ENCODE measurements at places on chromosomes 6 and 20.
A peak's percentile ranks its signal among the peaks of the same experiment; 100 is the strongest.

- no peaks in the 10 kb centered on the region for H3K36me3 ChIP-seq
- H3K27me3 ChIP-seq, result no peaks in the 10 kb centered on the region
- no peak overlapping the region for H3K4me3 ChIP-seq
- no peak overlapping the region for H3K27ac ChIP-seq
- no peaks in the 10 kb centered on the region for H3K4me1 ChIP-seq
- no peak for DNase-seq
These were observed 34.6 kb upstream of the TMEM244 start for GRCh38 chr6:129895692-129896091.

- no peak overlapping the region for H3K4me3 ChIP-seq
- no peak for DNase-seq
- H3K27ac ChIP-seq, result peak overlapping the region; percentile 76
- peaks cover 3% of the 10 kb centered on the region for H3K36me3 ChIP-seq
- H3K27me3 ChIP-seq, result no peaks in the 10 kb centered on the region
These were observed 11.2 kb upstream of the SERPINB9 start for GRCh38 chr6:2914318-2914660.

DNA sequence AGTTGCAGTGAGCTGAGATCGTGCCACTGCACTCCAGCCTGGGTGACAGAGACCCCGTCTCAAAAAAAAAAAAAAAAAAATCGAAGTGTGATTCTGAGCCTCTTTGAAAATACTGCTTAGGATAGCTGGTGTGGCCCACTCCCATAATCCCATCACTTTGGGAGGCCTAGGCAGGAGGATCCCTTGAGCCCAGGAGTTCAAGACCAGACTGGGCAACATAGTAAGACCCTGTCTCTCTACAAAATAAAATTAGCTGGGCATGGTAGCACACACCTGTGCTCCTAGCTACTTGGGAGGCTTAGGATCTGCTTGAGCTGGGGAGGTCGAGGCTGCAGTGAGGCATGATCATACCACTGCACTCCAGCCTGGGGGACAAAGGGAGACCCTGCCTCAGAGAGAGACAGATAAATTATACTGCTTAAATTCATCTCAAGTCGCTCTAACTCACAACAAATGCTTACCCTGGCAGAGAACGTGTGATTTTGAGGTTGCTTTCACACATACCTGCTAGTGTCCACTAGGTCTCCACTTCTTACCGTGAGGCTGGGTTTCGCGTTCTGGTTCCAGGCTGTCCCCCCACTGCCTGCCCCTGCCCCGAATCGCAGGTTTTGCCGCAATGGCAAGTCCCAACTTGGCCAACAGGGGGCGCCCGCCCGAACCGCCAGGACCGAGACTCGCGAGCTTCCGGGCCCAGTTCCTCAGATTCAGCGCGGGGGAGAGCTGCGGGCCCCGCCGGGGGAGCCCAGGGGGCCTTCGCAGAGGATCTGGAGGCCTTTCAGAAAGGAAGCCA is 12.3 kb upstream of the TMC2 start:
- H3K4me3 ChIP-seq, result peak overlapping the region; percentile 66
- peak; percentile 90 for DNase-seq
- H3K27ac ChIP-seq, result peak overlapping the region; percentile 21

GRCh38 chr6:166466178-166467122 is 83.7 kb upstream of the MPC1 start:
- H3K4me1 ChIP-seq, result peaks cover 18% of the 10 kb centered on the region
- DNase-seq, result no peak
- H3K27me3 ChIP-seq, result peaks cover 11% of the 10 kb centered on the region
- no peak overlapping the region for H3K27ac ChIP-seq
- H3K4me3 ChIP-seq, result peak overlapping the region; percentile 2

GRCh38 chr20:24962510-24962909 is 13.4 kb downstream of the CST7 start:
- H3K36me3 ChIP-seq, result peaks cover 38% of the 10 kb centered on the region
- H3K27ac ChIP-seq, result peak overlapping the region; percentile 95
- DNase-seq, result no peak
- H3K4me1 ChIP-seq, result peaks cover 74% of the 10 kb centered on the region
- peak overlapping the region; percentile 62 for H3K4me3 ChIP-seq

DNA sequence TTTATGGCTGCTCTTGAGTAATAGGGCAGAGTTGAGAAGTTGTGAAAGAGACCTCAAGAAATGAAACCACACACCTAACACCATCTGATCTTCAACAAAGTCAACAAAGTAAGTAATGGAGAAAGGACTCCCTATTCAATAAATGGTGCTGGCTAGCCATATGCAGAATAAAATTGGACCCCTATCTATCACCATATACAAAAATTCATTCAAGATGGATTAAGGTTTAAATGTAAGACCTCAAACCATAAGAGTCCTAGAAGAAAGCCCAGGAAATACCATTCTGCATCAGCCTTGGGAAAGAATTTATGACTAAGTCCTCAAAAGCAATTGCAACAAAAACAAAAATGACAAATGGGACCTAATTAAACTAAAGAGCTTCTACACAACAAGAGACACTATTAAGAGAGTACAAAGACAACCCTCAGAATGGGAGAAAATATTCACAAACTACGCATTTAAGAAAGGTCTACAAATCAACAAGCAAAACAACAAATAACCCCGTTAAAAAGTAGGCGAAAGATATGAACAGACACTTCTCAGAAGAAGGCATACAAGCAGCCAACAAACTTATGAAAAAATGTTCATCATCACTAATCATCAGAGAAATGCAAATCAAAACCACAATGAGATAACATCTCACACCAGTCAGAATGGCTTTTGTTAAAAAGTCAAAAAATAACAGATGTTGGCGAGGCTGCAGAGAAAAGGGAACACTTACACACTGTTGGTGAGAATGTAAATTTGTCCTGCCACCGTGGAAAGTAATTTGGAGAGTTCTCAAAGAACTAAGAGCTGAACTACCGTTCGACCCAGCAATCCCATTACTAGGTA is 4.0 kb downstream of the MAP3K5 start:
- DNase-seq, result no peak
- H3K4me1 ChIP-seq, result peaks cover 61% of the 10 kb centered on the region
- H3K4me3 ChIP-seq, result peak overlapping the region; percentile 83
- peaks cover 33% of the 10 kb centered on the region for H3K36me3 ChIP-seq
- H3K27me3 ChIP-seq, result no peaks in the 10 kb centered on the region

GRCh38 chr6:7169296-7169721 is 61.5 kb downstream of the RREB1 start:
- H3K4me3 ChIP-seq, result no peak overlapping the region
- no peak overlapping the region for H3K27ac ChIP-seq
- H3K36me3 ChIP-seq, result no peaks in the 10 kb centered on the region
- H3K4me1 ChIP-seq, result peaks cover 42% of the 10 kb centered on the region
- H3K27me3 ChIP-seq, result no peaks in the 10 kb centered on the region

DNA sequence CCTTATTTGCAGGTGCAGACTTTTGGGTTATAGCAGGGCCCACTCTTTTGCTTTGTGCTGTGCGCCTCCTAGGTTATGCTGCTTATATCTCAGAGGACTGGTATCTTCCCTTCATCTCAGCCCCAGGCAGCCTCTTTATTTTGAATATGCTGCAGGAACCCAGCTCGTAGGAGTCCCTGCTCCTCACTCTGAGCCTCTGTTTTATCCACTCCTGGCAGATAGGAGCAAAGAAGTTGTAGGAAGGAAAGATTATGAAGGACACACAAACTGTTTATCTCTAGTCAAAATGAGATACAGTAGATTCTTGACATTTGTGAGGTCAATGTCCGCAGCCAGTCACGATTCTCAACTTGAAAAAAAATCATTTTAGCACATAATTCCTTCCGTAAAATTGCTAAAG is 15.6 kb downstream of the L3MBTL3 start:
- no peak for DNase-seq
- no peaks in the 10 kb centered on the region for H3K36me3 ChIP-seq
- peak overlapping the region; percentile 81 for H3K4me3 ChIP-seq
- no peaks in the 10 kb centered on the region for H3K27me3 ChIP-seq
- H3K4me1 ChIP-seq, result peaks cover 35% of the 10 kb centered on the region

DNA sequence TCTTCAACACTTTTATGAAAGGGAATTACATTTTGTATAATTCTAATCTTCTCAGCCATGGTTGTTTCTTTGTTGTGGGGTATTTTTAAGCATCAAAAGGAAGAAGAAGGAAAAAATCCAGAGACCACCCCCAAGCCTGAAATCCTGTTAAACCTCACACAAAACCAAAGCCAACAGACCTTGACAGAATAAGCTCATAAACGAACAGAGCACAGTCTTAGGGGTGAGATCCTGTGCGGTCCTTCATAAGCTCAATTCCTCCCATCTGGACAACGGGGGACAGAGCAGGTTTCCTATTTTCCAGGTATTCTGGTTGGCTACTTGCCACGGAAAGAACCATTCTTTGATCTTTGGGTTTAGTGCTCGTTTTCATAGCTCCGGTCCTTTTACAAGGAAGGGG is 151.3 kb upstream of the SULF2 start:
- no peak overlapping the region for H3K27ac ChIP-seq
- H3K4me1 ChIP-seq, result no peaks in the 10 kb centered on the region
- peaks cover 22% of the 10 kb centered on the region for H3K27me3 ChIP-seq
- DNase-seq, result no peak
- no peak overlapping the region for H3K4me3 ChIP-seq
- H3K36me3 ChIP-seq, result no peaks in the 10 kb centered on the region

- H3K27ac ChIP-seq, result no peak overlapping the region
- no peaks in the 10 kb centered on the region for H3K4me1 ChIP-seq
- H3K4me3 ChIP-seq, result no peak overlapping the region
- DNase-seq, result no peak
These were observed 62.1 kb downstream of the SLC24A3 start for GRCh38 chr20:19274412-19275015.

DNA sequence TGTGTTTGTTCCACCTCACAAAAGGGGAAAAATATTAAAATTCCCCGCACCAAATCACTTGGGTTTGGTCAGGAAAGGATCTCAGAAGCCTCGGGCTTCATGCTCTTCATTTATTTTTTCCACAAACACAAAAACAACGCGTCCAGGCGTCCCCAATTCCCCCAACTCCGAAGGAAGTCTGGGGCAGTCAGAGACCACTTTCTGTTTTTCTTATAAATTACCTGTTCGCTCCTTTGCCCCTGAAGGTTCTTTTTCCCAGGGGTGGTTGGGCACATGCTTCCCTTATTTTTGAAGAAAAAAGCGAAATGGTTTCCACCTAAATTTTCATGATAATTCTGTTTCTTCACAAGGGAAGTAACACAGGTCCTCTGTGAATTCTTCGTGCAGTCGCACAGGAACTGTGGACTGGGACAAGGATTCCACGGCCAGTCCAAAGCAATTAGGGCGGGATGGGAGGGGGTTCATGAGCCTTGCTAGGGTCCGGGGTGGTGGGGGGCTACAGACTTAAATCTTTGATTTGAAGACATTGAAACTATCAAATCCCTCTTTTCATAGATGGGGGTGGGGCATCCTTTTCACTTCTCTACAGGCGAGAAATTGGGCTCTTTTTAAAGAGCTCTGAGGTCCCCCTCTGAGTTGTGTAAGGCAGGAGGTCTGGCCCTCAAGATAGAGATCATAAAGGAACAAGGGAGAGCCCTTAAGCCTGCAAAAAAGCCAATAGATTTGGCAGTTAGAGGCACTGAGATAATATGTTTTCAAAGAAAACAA is 30.5 kb upstream of the HFE start:
- H3K36me3 ChIP-seq, result no peaks in the 10 kb centered on the region
- peak overlapping the region; percentile 96 for H3K27ac ChIP-seq
- no peak for DNase-seq
- H3K4me3 ChIP-seq, result peak overlapping the region; percentile 92
- H3K27me3 ChIP-seq, result no peaks in the 10 kb centered on the region

DNA sequence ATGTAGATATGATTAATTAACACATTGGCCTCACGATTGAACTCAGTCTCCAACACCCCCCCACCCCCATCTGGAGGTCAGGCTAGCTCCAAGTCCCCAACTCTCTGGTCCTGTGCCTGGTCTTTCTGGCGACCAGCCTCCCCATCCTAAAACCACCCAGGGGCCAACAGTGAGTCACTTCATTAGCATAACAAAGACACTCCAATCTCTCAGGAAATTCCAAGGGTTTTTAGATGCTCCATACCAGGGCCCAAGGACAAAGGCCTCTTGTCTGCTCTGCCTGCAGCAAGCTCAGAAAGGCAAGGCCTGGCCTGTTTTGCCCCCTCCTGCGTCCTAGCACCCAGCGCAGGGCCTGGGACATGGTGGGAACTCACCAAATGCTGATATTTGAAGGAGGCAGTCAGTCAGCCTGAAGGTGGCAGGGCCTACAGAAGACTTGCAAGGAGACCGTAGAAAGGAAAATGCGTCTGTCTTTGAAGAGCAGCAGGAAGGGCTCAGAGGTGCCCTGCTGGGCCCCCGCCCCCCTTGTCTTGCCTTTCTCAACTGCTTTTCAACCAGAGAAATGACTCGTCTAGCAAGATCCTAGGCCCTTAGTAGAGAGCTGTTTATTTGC is 184.7 kb downstream of the CDH4 start:
- DNase-seq, result no peak
- no peak overlapping the region for H3K27ac ChIP-seq
- H3K4me1 ChIP-seq, result no peaks in the 10 kb centered on the region
- H3K36me3 ChIP-seq, result no peaks in the 10 kb centered on the region

DNA sequence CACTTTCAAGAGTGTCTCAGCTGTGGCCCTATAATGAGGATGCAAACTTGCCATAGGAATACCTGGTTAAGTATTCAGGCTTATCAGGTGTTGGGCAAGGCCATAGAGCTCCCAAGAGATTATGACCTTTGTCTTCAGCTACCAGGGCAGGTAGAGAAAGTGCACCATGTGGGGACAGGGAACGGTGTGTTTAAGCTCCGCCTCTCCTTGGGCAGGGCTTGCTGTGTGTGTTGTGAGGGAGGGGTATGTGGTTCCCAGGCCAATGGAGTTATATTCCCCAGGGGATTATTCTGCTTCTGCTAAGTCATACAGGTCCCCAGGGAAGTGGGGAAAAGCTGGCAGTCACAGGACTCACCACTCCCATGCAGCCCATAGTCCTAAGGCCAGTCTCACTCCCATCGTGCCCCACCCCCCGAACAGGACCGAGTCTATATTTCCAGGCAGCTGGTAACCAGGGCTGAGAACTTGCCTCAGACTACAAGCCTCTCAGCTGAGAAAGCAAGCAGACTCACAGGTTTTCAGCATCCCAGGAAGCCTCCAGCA is 660.2 kb downstream of the HTR1B start:
- peaks cover 5% of the 10 kb centered on the region for H3K36me3 ChIP-seq
- no peak overlapping the region for H3K27ac ChIP-seq
- no peak overlapping the region for H3K4me3 ChIP-seq
- DNase-seq, result no peak

DNA sequence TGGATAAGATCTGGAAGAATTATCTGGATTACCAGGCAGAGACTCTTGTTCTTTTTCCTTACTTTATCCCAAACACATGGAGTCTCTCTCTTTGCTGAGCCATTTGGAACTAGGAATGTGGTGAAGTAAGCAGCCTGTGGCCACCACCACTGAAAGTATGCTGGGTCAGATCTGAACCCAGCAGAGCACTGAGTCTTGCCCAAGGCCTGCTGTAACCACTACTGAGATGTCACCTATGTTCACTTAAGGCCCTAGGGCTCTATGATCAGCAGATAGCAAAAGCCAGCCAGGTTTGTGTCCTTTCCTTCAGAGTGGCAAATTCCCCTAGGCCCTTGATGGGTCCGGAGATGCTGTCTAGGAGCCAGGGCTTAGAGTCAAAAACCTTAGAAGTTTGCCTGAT is 103.3 kb upstream of the PLN start:
- H3K4me1 ChIP-seq, result no peaks in the 10 kb centered on the region
- peaks cover 56% of the 10 kb centered on the region for H3K36me3 ChIP-seq
- H3K27ac ChIP-seq, result no peak overlapping the region
- no peaks in the 10 kb centered on the region for H3K27me3 ChIP-seq
- H3K4me3 ChIP-seq, result no peak overlapping the region
- DNase-seq, result no peak

- H3K27ac ChIP-seq, result no peak overlapping the region
- H3K4me3 ChIP-seq, result no peak overlapping the region
- no peaks in the 10 kb centered on the region for H3K27me3 ChIP-seq
- DNase-seq, result no peak
- H3K36me3 ChIP-seq, result peaks cover 22% of the 10 kb centered on the region
These were observed 186.2 kb upstream of the GJE1 start for GRCh38 chr6:141946502-141946901.

All from natural killer cell treated with Interleukin-12 subunit alpha and Interleukin-12 subunit beta and Interleukin-15 and Interleukin-18, amount 100 ng/mL, for 72 hours (primary cell).